ENCODE measurements at places on chromosomes 3 and 15.

GRCh38 chr3:66785191-66785909 lies 212.8 kb upstream of the KBTBD8 start:
- no peak for DNase-seq

GRCh38 chr3:148466143-148466542 lies 231.6 kb upstream of the AGTR1 start:
- DNase-seq: no peak

- DNase-seq: no peak
These were observed 36.3 kb downstream of the ST3GAL6 start for GRCh38 chr3:98799479-98799878.

DNA sequence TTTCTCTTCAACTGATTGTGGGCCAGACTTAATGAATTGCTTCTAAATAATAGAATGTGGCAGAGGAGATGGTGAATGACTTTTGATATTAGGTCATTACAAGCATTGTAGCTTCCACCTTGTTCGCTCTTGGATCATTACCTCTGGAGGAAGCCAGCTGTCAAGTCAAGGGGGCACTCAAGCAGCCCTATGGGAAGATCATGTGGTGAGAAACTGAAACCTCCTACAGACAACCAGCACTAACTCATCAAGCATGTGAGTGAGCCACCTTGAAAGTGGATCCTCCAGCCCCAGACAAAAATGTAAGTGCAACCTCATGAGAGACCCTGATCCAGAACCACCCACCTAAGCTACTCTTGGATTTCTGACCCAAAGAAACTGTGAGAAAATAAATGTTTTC lies 109.8 kb upstream of the TBC1D5 start:
- DNase-seq: no peak

DNA sequence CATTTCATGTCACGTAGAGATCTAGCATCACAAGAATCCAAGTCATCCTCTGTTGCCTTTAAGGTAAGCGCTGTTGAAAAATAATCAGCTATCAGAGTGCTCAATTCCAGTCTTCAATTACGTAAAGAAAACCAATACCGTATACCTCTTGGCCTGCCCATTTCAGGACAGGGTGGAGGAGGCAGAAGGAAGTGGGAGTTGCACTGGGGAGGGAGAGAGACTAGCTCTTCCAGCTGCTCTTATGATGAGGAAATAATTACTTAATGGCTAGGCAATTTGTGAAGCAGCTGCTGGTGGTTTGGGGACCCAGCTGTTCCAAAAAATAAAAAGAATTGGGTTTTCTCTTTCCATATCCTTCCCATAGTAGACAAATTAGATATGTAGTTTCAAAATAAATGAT lies 365.8 kb upstream of the MCTP2 start:
- DNase-seq: no peak

DNA sequence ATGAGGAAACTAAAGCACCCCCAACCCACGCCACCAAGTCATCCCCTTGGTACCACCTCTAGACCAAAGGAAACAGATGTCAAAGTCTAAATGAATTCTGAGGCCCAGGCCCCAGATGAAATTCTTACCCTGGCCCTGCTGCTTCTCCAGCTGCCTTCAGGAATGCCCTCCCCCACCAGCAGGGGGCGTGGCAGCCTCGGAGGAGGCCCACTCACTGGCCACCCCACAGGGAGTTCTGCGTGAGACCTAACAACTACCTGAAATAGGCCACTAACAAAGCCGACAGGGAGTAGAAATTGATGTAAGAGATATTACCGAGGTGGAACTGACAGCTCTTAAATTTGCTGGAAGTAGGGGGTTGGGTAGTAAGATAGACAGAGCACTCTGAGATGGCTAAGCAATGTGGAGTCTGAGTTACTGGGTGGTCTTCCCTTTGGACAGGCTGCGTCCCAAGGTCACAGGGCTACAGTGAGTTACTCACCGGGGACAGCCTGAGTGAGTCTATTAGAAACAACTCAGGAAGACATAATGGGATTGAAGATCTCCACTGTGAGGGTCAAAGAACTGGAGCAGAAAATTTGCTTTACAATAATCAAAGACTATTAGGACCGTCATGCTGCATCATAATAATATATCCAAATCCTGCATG lies 240.7 kb downstream of the SHOX2 start:
- DNase-seq: peak; percentile 52

DNA sequence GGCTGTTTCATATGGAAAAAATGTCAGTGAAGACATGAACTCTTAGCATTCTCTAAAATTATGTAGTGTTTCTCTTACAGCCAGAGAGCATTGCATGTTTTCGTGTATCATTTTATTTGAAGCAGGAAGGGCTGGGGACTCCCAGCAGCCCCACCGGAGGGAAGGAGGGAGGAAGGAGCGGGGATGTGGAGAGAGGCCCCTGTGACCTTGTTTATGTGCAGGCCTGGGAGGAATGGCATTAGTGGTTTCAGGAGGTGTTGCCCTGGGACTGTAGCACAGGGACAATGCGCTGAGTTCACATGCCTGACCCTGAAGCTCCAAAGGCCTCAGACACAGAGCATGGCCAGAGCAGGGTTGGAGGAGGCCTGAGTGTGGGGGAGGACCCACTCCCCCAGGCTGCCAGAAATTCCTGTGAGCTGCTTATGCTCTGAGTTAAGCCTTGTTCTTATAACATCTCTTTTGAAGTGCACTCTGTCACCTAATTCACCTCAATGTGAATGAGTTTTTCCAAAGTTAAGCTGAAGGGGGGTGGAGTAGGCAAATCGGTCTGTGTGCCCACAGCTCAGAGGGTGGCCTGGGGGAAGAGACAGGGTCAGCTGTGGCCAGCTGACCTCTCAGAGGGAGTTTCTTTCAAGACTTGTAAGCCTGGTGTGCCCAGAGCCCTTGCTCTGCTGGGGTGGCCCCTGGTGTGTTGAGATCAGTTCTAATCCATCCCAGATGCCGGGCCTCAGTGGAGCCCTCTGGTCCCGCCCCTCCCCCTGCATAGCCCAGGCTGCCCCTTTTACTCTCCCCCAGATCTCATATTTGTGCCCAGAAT lies 3.9 kb upstream of the RNU6-1 start:
- DNase-seq: no peak

GRCh38 chr3:1082108-1082507 lies 10.7 kb upstream of the CNTN6 start:
- peak; percentile 18 for DNase-seq

- DNase-seq: peak; percentile 25
These were observed 683 bp upstream of the CACNA2D3 start for GRCh38 chr3:54121414-54122323.

DNA sequence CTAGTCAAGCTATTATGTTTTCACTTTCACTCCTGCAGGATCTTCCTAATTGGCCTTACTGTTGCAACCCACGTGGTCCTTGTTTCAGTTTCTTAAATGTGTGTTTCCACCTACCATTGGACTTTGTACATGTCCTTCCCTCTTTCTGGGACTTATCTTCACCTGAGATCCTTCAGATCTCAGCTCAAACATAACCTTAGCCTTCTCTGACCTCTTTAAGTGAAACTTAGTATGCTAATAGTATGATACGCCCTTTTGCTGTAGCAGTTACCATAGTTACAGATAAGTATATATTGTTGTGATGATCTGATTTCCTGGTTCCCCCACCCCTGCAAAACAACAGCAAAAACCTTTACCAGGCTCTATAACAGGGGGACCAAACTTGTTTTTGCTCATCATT lies 35.2 kb downstream of the U2SURP start:
- no peak for DNase-seq

DNA sequence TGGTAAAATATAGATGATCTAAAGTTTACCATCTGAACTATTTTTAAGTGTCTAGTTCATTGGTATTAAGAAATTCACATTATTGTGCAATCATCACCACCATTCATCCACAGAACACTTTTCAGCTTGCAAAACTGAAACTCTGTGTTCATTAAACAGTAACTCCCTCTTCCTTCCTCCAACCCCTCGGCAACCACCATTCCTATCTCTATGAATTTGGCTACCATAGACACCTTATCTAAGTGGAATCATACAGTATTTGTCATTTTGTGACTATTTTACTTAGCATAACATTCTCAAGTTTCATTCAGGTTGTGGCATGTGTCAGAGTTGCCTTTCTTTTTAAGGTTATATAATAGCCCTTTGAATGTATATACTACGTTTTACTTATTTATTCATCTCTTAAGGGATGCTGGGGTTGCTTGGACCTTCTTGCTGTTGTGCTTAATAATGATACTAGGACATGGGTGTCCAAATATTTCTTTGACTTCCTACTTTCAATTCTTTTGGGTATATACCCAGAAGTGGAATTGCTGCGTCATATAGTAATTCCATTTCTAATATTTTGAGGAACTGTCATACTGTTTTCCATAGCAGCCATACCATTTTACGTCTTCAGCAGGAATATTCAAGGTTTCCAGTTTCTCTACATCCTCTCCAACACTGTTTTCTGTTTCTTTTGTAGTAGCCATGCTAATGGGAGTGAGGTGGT lies 20.9 kb downstream of the KAT2B start:
- DNase-seq: no peak

- DNase-seq: no peak
These were observed 135.3 kb downstream of the DIPK2A start for GRCh38 chr3:144106970-144107369.
